ENCODE measurements at places on chromosomes 2 and 18. TPM values are rescaled to one million over a fixed set of nuclear protein-coding genes. Genes with fewer than 3 reads are reported as not detected.

DNA sequence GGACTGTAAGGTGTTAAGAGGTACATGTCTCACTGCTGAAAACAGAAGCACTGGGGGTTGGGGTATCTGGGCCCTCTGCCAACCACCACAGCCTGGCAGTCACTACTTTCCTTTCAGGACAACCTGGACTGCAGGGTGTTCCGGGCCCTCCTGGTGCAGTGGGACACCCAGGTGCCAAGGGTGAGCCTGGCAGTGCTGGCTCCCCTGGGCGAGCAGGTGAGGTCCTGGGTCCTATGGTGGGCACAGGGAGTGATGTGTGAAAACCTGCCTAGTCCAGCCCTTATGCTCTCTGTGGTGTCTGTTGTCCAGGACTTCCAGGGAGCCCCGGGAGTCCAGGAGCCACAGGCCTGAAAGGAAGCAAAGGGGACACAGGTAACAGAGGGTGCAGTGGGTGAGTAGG is 40.0 kb downstream of the MARCO start:
- peak; percentile 49 for DNase-seq

ACMSD gene
- total RNA-seq, result not detected

SAG gene
- 0.43 TPM for total RNA-seq

DNA sequence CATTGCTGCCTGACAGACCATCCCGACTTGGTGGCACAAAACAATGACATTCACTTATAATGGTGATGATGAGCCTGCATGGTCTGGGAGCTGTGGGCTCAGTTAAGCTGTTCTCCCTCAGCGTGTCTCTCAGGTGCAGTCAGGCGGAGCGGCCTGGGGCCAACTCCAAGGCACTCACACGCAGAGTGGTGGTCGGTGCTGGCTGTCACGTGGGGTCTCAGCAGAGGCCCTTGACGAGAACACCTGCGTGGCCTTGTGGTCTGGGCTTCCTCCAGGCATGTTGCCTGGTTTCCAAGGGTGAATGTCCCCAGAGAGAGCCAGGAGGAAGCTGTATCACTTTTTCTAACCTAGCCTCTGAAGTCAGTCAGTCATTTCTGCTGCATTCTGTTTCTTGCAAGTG is 29.8 kb downstream of the ARMC9 start:
- no peak for DNase-seq

- no peak for DNase-seq
These were observed 6.0 kb downstream of the SPEG start for GRCh38 chr2:219440388-219441256.

DNA sequence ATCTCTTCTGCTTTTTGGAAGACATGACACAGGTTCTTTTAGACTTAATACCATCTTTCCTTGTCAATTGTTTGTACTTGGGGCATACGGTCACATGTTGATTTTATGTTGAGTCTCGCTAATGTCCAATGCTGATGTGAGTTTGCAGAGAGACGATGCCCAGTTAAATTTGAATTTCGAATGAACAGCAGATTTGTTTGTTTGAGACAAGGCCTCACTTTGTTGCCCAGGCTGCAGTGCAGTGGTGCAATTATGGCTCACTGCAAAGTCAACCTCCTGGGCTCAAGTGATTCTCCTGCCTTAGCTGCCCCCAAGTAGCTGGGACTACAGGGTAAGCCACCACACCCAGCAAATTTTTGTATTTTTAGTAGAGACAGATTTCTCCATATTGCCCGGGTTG is 473.5 kb downstream of the RIT2 start:
- no peak for DNase-seq

DNA sequence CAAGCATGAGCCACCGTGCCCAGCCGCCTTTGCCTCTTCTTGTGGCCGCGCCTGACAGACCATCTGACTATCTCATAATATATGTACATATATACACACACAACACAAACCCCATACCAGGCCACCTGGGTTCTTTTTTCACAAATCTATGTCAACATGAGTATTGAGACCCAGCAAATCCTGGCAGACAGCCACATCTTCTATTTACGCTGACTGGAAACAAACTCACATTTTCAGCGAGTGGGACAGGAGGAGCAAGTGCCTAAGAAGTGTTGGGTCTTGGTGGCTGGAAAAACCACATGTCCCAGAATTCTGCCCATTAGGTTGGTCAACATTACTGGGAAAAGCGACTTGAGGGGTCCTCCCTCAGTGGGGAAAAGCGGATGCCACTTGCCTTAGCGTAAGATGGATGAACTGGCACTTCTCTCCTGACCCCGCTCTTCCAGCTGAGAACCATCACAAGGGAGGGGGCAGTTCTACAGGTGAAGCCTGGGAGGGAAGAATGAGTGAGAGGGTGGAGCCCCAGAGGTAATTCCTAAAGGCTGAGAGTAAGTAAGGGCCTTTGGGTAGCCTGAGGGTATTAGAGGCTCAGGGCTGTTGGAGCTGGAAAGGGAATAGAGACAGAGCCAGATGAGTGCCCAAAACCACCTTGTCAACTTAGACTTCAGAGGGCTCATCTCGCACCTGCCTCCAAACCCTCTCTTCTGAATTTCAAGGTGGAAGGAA is 1.9 kb downstream of the SCYGR3 start:
- DNase-seq, result no peak

REG3A gene
- total RNA-seq, result 4.0 TPM

DNA sequence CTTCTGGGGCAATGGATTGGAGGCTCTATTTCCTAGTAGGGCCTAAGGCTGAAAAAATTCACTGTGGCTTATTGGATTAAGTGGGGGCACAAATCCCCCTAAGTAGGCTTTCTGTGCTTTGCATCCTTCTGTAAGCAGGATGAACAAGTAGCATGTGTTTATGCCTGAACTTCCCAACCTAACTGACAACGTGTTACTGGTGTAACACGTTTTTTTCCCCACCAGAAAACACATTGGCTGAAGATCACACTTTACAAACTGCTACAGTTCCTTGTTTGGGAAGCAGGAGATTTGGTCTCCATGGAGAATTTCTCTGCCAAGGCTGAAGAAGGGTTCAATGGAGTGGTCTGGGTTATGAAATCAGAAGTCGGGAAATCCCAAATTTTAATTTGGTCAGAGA is 7.2 kb upstream of the ITGA6 start:
- no peak for DNase-seq

GRCh38 chr2:140086964-140087363 is 1306.8 kb upstream of the NXPH2 start:
- DNase-seq, result no peak

All from type B pancreatic cell (in vitro differentiated cells).